Lung microvascular endothelial cell (primary cell): ENCODE measurements at places on chromosomes 4 and X. TPM values are rescaled to one million over a fixed set of nuclear protein-coding genes. Genes with fewer than 3 reads are reported as not detected.

The PRR32 gene
- not detected in 2 replicates for total RNA-seq

The SUPT20HL2 gene
- not detected in 2 replicates for total RNA-seq

The IBSP gene
- total RNA-seq, result not detected in 2 replicates

The MAGEA10 gene
- total RNA-seq, result not detected in 2 replicates

The PRDM8 gene
- total RNA-seq, result 0.87 and 1.2 TPM in 2 replicates

The IL21 gene
- not detected in 2 replicates for total RNA-seq

The GAB1 gene
- total RNA-seq, result 10.2 and 24.4 TPM in 2 replicates

The EDA2R gene
- 0.60 and 1.5 TPM in 2 replicates for total RNA-seq

The RGS12 gene
- 29.0 and 33.7 TPM in 2 replicates for total RNA-seq

The VEGFC gene
- 0.60 and 2.4 TPM in 2 replicates for total RNA-seq

The CC2D2A gene
- total RNA-seq, result 2.8 TPM in 2 replicates

The GAGE2A gene
- not detected in 2 replicates for total RNA-seq

The ARL9 gene
- not detected in 2 replicates for total RNA-seq

The ALPK1 gene
- total RNA-seq, result 1.1 and 1.2 TPM in 2 replicates

The UNC5C gene
- under 0.01 TPM in 2 replicates for total RNA-seq

The PPP2R2C gene
- total RNA-seq, result 0.22 and 0.60 TPM in 2 replicates

The GPRIN3 gene
- 0.40 and 0.65 TPM in 2 replicates for total RNA-seq

The ZFP92 gene
- 0.20 and 0.22 TPM in 2 replicates for total RNA-seq

The MAGIX gene
- total RNA-seq, result 0.60 and 0.65 TPM in 2 replicates

The GUCY1A1 gene
- 12.9 and 14.4 TPM in 2 replicates for total RNA-seq

The CT45A5 gene
- not detected in 2 replicates for total RNA-seq

The IL2 gene
- total RNA-seq, result not detected in 2 replicates

The IRS4 gene
- under 0.01 TPM in 2 replicates for total RNA-seq

The POU4F2 gene
- not detected in 2 replicates for total RNA-seq

The HPGD gene
- not detected in 2 replicates for total RNA-seq

The NLRP2B gene
- total RNA-seq, result under 0.01 TPM in 1 of 2 replicates, not detected in the other

The FGF2 gene
- 6.0 and 7.6 TPM in 2 replicates for total RNA-seq

The PPEF2 gene
- total RNA-seq, result under 0.01 TPM in 1 of 2 replicates, not detected in the other

The PWWP3B gene
- under 0.01 TPM in 1 of 2 replicates, not detected in the other for total RNA-seq

The MSMO1 gene
- 93.7 and 101 TPM in 2 replicates for total RNA-seq

The ADD1 gene
- 129 and 156 TPM in 2 replicates for total RNA-seq

The SLC16A2 gene
- total RNA-seq, result 0.44 and 0.60 TPM in 2 replicates

The TLR7 gene
- not detected in 2 replicates for total RNA-seq

The MAP7D2 gene
- under 0.01 TPM in 2 replicates for total RNA-seq

The RNF128 gene
- under 0.01 TPM in 2 replicates for total RNA-seq

The BBS12 gene
- 4.1 and 4.4 TPM in 2 replicates for total RNA-seq

The SOX3 gene
- not detected in 2 replicates for total RNA-seq

The FAM236B gene
- not detected in 2 replicates for total RNA-seq

The NHSL2 gene
- 14.1 and 19.2 TPM in 2 replicates for total RNA-seq

The CAPN6 gene
- total RNA-seq, result not detected in 2 replicates

The SLC25A6 gene
- 153 and 193 TPM in 2 replicates for total RNA-seq
